Astrocyte of the hippocampus (primary cell): ENCODE measurements at places on chromosomes 2 and 18.

DNA sequence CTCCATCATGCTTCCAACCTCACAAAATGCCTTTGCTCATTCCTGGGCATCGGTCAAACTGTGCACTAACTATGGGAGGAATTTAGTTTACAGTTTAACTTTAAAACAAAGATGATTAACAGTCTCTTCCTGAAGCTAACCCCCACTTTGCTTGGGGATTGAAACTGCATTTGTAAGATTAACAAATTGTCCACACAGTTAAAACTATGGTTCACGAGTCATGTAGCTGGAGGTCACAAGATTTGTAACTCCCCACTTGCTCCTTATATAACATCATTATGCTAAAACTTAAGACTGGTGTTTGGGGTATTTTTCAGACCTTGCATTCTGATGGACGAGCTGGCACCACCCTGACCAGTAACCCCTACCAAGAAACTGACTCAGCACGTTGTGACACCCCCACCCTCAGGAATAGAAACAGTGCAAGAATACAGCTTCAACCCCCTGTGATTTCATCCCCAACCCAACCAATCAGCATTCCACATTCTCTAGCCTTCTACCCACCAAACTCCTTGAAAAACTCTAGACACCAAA is 252.3 kb downstream of the MBD5 start:
- DNase-seq: peak; percentile 67

GRCh38 chr2:64932371-64933216 is 56.6 kb upstream of the SLC1A4 start:
- DNase-seq: no peak

DNA sequence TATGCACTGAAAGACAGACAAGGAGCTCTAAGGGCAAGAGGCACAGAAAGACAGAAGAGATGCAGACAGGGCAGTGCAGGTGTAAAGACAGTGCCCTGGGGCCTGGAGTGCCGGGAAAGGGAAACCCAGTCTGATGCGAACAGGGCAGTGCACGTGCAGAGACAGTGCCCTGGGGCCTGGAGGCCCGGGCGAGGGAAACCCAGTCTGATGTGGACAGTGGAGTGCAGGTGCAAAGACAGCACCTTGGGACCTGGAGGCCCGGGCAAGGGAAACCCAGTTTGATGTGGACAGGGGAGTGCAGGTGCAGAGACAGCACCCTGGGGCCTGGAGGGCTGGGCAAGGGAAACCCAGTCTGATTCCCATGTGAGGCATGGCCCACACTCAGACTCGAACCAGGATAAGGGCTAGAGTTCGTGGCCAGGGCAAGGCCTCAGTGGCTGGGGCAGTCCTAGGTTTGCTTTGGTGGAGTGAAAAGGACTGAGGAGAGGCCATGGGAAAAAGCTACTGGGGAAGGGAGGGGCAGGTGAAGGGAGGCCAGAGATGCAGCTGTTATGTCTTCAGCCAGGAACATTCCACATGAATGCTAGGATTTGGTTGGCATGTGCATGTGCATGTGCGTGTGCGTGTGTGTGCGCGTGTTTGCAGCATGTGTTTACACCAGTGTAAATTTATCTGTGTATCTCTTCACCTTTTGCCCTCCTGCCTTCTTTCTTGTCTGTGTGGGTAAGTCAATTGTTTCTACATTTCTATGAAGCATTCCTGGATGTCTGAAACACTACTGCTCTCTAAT is 39.1 kb upstream of the DNMT3A start:
- DNase-seq: no peak

- DNase-seq: peak; percentile 64
Observed at GRCh38 chr2:135664623-135665068, 77.0 kb upstream of the UBXN4 start.

DNA sequence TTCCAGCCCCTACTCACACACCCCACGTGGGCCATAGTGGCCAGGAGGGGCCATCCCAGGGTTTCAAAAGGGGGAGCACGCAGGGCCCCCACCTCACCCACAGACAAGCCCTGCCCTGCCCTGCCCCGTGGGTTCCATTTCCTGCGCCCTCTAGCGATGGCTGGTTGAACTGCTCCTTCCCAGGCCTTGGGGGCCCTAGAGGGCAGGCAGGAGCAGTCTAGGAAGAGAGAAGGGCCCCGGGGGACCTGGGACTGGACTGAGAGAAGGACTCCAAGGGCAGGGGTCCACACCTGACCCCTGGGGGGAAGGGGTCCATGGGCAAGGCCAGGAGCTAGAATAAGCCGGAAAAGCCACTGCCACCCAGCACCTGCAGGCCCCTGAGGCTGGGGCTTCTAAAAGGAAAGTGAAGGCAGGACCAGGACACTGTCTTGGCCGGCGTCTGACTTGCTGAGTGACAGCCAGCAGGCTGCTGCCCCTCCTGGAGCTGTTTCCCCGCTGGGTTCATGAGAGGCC is 10.1 kb downstream of the CYP26B1 start:
- DNase-seq: peak; percentile 69

GRCh38 chr18:76419811-76420210 is 75.2 kb downstream of the ZNF516 start:
- DNase-seq: no peak

GRCh38 chr2:134299334-134299733 is 45.5 kb downstream of the MGAT5 start:
- no peak for DNase-seq

DNA sequence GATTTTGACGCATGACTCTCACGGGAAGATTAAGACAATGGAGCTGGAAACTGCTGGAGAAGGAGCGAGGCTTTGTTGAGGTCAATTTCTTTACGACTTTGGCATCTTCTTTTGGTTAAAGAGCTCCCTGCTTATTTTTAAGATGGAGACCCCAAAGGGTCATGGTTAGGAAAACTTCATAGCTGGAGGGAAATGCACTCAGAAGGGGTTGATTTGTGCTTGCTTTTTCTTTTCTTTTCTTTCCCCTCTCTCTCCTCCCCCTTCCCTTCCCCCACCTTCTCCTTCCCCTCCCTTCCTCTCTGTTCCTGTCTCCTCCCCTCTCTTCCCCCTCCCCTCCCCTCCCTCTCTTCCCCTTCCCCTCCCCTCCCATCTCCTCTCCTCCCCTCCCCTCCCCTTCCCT is 79.0 kb downstream of the TNP1 start:
- DNase-seq: no peak

DNA sequence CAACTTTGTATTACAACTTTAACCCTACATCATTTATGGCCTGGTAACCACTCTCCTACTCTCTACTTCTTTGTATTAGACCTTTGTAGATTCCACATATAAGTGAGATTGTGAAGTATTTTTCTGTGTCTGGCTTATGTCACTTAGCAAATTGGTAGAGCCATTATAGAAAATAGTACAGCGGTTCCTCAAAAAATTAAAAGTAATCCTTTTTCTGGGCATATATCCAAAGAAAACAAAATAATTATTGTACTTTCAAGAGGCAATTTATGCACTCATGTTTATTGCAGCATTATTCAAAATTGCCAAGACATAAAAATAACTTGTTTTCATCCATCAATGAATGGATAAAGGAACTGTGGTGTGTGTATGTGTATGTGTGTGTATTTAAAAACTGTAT is 537.5 kb upstream of the FSIP2 start:
- DNase-seq: no peak

GRCh38 chr2:150280231-150280630 is 207.2 kb downstream of the RND3 start:
- no peak for DNase-seq

- DNase-seq: peak; percentile 53
Observed at GRCh38 chr18:61201511-61201910, 131.7 kb upstream of the CDH20 start.

- DNase-seq: no peak
Observed at GRCh38 chr2:74959106-74959751, 786 bp downstream of the POLE4 start.

DNA sequence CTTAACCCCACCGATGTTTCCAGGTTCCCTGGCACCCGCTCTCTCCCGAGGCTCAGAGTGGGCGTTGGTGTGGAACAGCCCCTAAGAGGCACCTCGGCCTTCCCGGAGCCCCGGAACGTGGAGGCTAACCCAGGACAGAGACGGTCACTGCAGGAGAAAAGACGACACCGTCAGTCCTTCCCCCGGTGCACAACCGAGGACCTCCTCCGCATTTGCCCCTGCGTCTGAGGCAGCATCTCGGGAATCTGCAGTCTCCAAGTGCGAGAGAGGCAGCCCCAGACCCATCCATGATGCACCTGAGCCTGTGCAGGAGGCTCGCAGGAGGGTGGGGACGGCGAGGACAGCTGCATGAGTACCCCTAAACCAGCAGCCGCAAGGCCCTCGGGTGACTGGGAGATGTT is 204.9 kb upstream of the SALL3 start:
- no peak for DNase-seq

DNA sequence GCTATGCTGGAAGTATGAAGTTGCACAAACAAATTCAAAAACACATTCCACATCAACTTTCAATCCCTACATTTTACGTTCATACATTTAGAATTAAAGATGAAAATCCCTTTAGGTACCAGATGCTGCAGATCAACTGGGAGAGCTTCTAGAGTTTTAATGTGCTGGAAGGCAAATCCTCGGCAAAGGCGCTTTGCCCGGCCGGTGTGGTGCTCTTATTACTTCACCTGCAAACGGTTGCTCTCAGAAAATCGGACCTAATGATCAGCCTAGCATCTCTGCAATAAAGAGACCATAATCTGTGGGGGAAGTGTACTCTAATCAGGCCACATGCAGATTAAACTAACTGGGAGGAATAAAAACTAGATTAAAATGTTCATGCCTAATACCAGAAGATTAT is 513.8 kb downstream of the ZEB2 start:
- no peak for DNase-seq

- peak; percentile 26 for DNase-seq
Observed at GRCh38 chr2:110113961-110114591, 1.5 kb downstream of the MALL start.

GRCh38 chr18:51751901-51752300 is 554.4 kb upstream of the MEX3C start:
- no peak for DNase-seq

DNA sequence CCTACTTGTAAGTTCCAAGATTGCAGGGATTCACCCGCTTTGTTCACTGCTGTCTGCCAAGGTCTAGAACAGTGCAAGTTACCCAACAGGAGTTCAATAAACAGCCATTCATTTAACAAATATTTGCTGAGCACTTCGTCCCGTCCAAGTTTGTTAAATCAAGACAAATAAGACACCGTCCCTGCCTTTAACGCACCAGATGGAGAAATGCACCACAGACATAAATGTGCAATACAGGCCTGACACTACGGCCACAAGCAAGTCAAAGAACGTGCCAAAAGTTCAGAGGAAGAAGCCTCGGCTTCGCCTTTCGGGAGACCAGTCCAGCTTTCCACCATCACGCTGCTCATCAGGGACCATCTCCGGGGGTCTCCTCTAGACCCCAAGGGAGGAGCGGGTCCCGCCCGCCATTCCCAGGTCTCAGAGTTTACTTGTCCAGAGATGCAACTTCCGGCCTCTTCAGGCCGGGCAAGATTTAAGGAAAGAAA is 429 bp downstream of the C2orf76 start:
- DNase-seq: no peak

GRCh38 chr2:208820014-208820688 is 413.6 kb downstream of the PTH2R start:
- DNase-seq: peak; percentile 20

DNA sequence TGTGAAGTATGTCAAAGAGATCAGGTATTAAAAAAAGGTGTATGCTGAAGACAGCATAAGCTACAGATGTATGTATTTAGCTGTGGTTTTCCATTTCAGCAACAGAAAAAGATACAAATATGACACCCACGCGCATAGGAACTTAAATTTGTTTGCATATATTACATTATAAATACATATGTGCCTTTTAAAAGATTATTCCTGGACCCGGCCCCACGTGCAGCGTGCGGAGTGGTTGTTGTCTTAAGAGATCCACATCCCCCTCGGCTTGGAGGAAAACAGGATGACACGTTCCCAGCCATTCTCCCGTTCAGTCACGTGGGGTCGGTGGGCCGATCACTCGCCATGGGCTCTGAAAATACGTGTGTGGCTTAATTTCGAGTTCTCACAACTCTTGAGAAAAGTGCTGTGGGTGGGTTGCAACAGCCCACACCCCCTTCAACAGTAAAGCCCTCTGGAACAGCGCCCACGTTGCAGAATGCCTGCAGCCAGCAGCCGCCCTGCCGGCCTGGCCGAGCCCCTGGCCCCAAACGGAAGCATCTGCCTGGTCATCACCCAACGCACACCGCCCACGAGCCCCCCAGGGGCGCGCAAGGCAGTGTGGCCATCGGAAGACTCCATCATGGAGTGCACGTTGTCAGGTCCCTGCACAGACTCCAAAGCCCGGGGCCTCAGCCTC is 18.6 kb upstream of the KCNG2 start:
- no peak for DNase-seq

GRCh38 chr2:165471349-165471950 is 2.0 kb downstream of the CSRNP3 start:
- DNase-seq: peak; percentile 11

DNA sequence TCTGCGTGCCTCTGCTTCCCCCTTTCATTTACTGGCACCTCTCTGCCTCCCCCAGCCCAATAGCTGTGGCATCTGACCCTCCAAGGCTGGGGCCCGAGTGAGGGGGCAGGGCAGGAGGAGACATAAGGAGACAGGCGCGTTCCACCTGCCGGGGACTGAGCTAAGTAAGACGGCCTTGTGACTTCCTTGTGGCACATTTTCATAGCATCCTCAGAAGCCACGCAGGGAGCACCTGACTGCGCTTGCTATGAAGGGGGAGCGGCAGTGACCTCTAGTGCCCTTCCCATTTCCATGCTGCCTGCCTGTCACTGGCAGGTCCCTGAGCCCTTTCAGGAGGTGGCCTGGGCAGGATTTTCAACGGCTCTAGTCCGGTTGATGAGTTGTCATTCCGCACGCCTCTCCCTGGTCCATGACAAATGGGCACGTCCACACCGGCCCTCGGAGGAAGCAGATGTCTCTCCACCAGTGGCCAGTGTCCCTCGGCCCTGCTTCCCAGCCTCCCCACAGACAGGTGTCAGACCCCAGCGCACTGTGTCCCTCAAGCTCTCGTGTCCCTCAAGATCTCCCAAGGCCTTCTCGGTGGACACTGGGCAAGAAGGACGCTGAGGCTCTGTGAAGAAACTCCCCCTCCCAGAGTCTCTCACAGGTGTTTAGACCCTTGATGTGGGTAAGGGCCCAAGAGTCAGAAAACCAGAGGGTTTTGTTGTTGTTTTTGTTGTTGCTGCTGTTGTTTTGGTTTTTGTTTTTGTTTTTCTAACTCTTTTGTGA is 42.7 kb downstream of the CYP26B1 start:
- no peak for DNase-seq

- DNase-seq: no peak
Observed at GRCh38 chr2:223772363-223772762, 65.0 kb downstream of the AP1S3 start.
